ENCODE measurements at places on chromosomes 13 and 19. TPM values are rescaled to one million over a fixed set of nuclear protein-coding genes. Genes with fewer than 3 reads are reported as not detected.

SHISA2 gene
- 26.1 TPM for total RNA-seq

STOML3 gene
- not detected for total RNA-seq

HRC gene
- 255 TPM for total RNA-seq

DNA sequence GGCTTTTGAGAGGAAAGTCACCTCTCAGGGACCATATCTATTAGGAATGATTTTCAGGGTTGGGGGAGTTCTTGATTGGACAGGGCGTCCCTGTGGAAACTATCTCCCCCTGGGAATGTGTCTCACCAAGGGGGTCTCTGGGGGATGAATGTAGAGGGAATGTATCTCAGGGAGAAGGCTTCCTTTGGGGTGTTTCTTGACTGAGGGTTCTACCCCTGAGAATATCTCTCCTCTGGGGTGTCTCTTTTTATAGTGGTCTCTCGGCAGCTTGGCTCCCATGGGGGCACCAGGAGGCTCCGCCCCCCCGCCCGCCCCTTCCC lies 1.0 kb downstream of the RTBDN start:
- H3K4me3 ChIP-seq = peak overlapping the region; percentile 53
- DNase-seq = no peak
- H3K27ac ChIP-seq = no peak overlapping the region

GRCh38 chr13:75647126-75647784 lies 11.1 kb downstream of the LMO7 start:
- DNase-seq = no peak
- no peaks in the 10 kb centered on the region for H3K27me3 ChIP-seq

GRCh38 chr19:58382997-58383603 lies 2.3 kb upstream of the ZNF837 start:
- H3K27me3 ChIP-seq = no peaks in the 10 kb centered on the region
- H3K4me3 ChIP-seq = no peak overlapping the region
- H3K4me1 ChIP-seq = peaks cover 16% of the 10 kb centered on the region
- no peak for DNase-seq
- H3K36me3 ChIP-seq = no peaks in the 10 kb centered on the region

DNA sequence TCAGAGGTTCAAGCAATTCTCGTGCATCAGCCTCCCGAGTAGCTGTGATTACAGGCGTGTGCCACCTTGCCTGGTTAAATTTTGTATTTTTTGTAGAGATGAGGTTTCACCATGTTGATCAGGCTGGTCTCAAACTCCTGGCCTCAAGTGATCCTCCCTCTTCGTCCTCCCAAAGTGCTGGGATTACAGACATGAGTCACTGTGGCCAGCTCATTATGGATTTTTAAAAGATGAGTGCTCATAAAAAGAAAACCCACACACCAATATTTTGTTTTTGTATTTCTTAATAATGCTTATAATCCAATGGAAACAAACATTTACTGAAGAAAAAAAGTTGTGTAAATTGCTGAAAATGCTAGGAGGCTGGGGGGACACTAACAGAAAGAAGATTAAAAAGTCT lies 5.0 kb upstream of the MICU2 start:
- no peak overlapping the region for H3K27ac ChIP-seq
- H3K27me3 ChIP-seq = peaks cover 8% of the 10 kb centered on the region
- DNase-seq = no peak
- no peaks in the 10 kb centered on the region for H3K36me3 ChIP-seq
- no peak overlapping the region for H3K4me3 ChIP-seq

Data from cardiac muscle cell (in vitro differentiated cells and primary cell).